Activated T-helper 1 cell treated with anti-CD3 and anti-CD28 coated beads, Interleukin-12 subunit alpha, Interleukin-12 subunit beta, Interleukin-2, Interleukin-4 antibody, amounts not matched to agents 30 ng/mL and 10 ng/mL and 1 ng/mL, durations not matched to agents 14 hours and 24 hours and 36 hours (primary cell): ENCODE measurements at places on chromosomes 5 and 9. TPM values are rescaled to one million over a fixed set of nuclear protein-coding genes. Genes with fewer than 3 reads are reported as not detected.

Gene SPATA31C1
- total RNA-seq = not detected in 2 replicates

Gene ARL14EPL
- total RNA-seq = not detected in 2 replicates

Gene RASEF
- total RNA-seq = not detected in 2 replicates

Gene HAVCR1
- 2.4 and 2.5 TPM in 2 replicates for total RNA-seq

Gene ANKS6
- total RNA-seq = 10.6 and 11.1 TPM in 2 replicates

Gene F12
- total RNA-seq = 1.3 and 2.2 TPM in 2 replicates

Gene ACOT12
- total RNA-seq = not detected in 2 replicates

Gene OR13J1
- total RNA-seq = not detected in 2 replicates

Gene PIP5K1B
- 77.4 and 78.5 TPM in 2 replicates for total RNA-seq

Gene FIBCD1
- not detected in 2 replicates for total RNA-seq

Gene HSD17B4
- 65.6 and 78.2 TPM in 2 replicates for total RNA-seq

- no peaks in the 10 kb centered on the region for H3K36me3 ChIP-seq
- no peak overlapping the region for H3K27ac ChIP-seq
- peaks cover 13% of the 10 kb centered on the region for H3K27me3 ChIP-seq
- H3K4me3 ChIP-seq = no peak overlapping the region
- peaks cover 10% of the 10 kb centered on the region for H3K4me1 ChIP-seq
Observed at GRCh38 chr5:127320032-127320965, 29.7 kb downstream of the MEGF10 start.

GRCh38 chr5:42990892-42991291, 49.2 kb downstream of the ANXA2R start:
- no peak for DNase-seq
- peaks cover 77% of the 10 kb centered on the region for H3K4me1 ChIP-seq
- H3K36me3 ChIP-seq = peaks cover 10% of the 10 kb centered on the region
- H3K4me3 ChIP-seq = peak overlapping the region; percentile 98
- H3K27me3 ChIP-seq = peaks cover 3% of the 10 kb centered on the region
- peak overlapping the region; percentile 96 for H3K27ac ChIP-seq

DNA sequence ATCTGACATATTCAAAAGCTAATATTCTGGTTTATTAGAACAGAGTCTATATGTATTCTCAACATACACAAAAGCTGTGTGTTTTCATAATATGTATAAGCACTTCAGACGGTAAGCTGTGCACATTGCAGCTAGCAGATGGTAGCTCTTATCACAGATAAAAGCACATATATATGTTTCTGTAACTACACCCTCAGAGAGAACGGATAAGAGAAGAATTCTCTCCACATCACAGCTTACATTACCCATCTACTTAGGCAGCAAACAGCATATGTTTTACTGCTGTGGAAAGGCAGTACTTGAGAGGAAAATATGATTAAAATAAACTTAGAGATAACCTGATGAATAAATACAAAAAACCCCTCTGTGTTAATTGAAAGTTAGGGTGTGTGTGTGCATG, 450.9 kb upstream of the ZNF608 start:
- H3K36me3 ChIP-seq = no peaks in the 10 kb centered on the region
- no peaks in the 10 kb centered on the region for H3K4me1 ChIP-seq
- no peak for DNase-seq
- H3K4me3 ChIP-seq = no peak overlapping the region
- no peaks in the 10 kb centered on the region for H3K27me3 ChIP-seq

DNA sequence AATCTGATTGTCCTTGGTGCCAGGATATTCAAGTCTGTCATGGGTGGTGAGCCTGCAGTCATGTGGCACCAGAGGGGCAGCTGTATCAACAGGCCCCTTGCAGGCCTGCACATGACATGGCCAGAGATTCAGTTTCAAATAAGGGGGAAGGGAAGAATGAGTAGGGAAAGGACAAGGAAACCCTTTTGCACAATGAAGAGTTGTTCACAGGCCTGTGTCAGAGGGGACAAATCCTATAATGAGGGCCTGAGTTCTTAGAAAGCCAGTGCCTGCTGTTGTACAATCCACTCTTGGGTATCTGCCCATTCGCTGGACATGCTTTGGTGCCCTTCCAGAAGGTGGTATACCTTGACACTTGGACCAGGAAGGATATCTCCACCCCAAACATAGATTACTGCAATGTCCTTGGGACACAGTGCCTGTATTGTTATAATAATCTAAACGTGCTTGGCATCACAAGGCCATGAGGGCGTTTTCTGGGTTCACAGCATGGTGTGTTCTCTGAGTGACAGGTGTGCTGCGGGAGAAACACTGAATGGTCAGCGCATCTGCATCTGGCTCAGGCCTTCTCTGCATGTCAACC, 1.9 kb upstream of the TMEM171 start:
- no peaks in the 10 kb centered on the region for H3K36me3 ChIP-seq
- H3K27ac ChIP-seq = no peak overlapping the region
- DNase-seq = no peak

GRCh38 chr5:55421074-55421529, 113.3 kb downstream of the MTREX start:
- H3K36me3 ChIP-seq = peaks cover 31% of the 10 kb centered on the region
- H3K4me1 ChIP-seq = peaks cover 16% of the 10 kb centered on the region
- no peak overlapping the region for H3K4me3 ChIP-seq
- no peak for DNase-seq
- H3K27me3 ChIP-seq = no peaks in the 10 kb centered on the region
- peak overlapping the region; percentile 3 for H3K27ac ChIP-seq

DNA sequence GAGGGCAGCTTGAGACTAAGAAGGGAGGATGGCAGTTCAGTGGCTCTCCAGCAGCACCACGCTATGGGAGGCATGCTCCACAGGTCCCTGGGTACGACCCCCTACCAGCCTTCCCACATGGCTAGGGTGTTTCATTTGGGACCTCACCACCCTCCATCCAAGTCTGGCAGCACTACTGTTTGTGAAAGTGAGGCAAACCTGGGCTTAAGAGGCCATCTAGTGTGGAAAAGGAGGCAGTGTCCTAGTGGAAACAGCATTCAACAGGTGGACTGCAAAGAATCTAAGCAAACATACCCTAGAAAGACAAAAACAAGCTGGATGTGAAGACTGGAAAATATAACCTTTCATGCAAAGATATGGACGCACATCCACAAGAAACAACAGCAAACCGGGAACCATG, 4.8 kb upstream of the C5orf47 start:
- no peak overlapping the region for H3K27ac ChIP-seq
- no peaks in the 10 kb centered on the region for H3K36me3 ChIP-seq
- DNase-seq = no peak
- no peak overlapping the region for H3K4me3 ChIP-seq
- H3K27me3 ChIP-seq = peaks cover 8% of the 10 kb centered on the region

GRCh38 chr5:80659106-80659505, 4.3 kb upstream of the DHFR start:
- peaks cover 47% of the 10 kb centered on the region for H3K36me3 ChIP-seq
- H3K27ac ChIP-seq = no peak overlapping the region
- DNase-seq = no peak
- H3K4me3 ChIP-seq = no peak overlapping the region
- H3K4me1 ChIP-seq = peaks cover 28% of the 10 kb centered on the region

GRCh38 chr9:18331310-18331684, 142.7 kb upstream of the ADAMTSL1 start:
- no peak overlapping the region for H3K27ac ChIP-seq
- H3K4me1 ChIP-seq = no peaks in the 10 kb centered on the region
- H3K36me3 ChIP-seq = no peaks in the 10 kb centered on the region
- DNase-seq = no peak
- H3K4me3 ChIP-seq = no peak overlapping the region

DNA sequence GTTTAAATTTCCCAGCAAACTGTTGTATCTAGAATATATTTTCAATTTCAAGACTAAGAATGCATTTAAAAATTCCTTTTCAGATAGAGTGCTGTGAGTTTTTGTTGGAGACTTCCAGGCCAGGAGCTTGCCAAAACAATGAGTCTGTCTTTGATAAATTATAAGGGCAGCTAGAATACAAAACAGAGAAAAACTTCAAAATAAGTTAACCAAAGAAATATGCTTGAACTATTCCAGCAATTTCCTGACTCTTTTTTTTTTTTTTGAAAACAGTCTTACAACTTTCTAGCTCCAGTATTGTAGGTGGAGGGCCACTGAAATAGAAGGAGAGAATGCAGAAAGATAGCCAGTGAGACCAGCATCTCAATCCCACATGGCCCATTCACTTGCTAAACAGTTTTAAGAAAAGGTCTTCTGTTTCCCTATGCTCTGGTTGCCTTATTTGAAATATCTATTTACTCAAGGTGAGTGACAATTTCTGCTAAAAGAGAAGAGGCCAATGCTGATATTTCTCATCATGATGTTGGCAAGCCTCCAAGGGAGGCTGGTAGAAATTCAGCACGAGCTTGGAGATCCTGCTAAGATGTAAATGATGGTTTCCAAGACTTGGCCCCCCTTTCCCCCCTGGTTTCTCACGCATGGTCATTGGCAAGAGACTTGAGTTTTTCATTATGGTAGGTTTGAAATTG, 103.2 kb downstream of the USP20 start:
- H3K4me3 ChIP-seq = no peak overlapping the region
- no peak for DNase-seq
- H3K4me1 ChIP-seq = peaks cover 49% of the 10 kb centered on the region
- peak overlapping the region; percentile 79 for H3K27ac ChIP-seq
- peaks cover 42% of the 10 kb centered on the region for H3K36me3 ChIP-seq

GRCh38 chr9:71760901-71761300, 7.4 kb downstream of the CEMIP2 start:
- DNase-seq = no peak
- peaks cover 18% of the 10 kb centered on the region for H3K36me3 ChIP-seq
- peaks cover 89% of the 10 kb centered on the region for H3K4me1 ChIP-seq
- no peak overlapping the region for H3K4me3 ChIP-seq
- H3K27me3 ChIP-seq = no peaks in the 10 kb centered on the region

DNA sequence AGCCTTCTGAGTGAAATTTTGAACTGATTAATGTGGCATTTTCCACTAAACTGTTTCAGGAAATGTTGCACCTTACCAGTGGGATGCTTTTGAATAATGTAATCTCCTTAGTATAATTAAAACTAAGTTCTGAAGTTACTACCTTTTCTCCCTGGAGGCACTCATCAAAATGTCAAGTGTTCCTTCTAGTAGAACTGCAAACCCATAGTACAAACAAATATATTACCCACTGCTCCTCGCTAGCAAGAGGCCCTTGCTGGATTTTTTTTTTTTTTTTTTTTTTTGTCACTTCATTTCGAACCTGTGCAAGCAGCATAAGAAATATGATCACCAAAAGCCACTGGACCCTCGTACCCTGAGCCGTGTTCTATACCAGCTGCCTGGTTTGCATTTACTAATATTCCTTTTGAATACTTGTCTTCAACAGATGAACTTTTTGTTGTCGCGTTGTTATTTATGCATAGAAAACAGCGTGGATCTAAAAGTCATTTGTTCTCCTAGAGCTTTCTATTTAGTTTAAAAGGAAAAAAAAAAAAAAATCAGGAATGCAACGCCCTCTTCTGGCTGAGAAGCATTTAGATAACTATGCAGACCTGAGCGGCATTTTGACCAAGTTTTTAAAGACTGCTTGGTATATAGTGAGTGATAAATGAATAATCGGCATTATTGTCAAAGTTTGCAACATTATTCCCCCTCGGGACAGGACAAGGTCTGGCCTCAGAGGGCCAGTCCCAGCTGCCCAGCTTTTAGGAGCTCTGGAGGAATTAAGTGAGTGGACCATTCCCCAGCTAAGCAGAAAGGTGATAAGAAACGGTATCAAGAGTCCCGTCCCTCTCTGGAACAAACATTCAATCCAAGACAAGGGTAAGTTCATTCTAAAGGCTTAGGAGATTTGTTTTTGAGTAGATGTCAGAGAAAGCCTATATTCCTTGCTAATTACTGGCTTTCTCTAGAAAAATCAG, 162.5 kb upstream of the KIF2A start:
- no peak for DNase-seq
- H3K27me3 ChIP-seq = peaks cover 20% of the 10 kb centered on the region
- no peak overlapping the region for H3K4me3 ChIP-seq
- no peaks in the 10 kb centered on the region for H3K4me1 ChIP-seq
- no peak overlapping the region for H3K27ac ChIP-seq

DNA sequence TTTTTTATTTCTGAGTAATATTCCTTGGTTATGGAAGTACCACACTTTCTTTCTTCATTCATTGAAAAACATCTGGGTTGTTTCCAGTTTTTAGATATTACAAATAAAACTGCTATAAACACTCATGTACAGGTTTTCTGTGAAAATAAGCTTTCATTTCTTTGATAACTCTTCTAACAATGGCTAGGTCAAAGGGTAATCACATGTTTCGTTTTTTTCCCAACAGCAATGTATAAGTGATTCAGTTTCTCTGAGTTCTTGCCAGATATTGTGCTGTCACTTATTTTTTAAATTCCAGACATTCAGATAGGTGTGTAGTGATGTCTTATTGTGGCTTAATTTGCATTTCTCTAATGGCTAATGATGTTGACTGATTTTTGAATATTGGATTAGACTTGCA, 16.7 kb upstream of the TNPO1 start:
- peaks cover 26% of the 10 kb centered on the region for H3K27me3 ChIP-seq
- no peaks in the 10 kb centered on the region for H3K4me1 ChIP-seq
- H3K36me3 ChIP-seq = no peaks in the 10 kb centered on the region
- no peak for DNase-seq
- H3K4me3 ChIP-seq = no peak overlapping the region
